ENCODE measurements at places on chromosomes 13 and 19.

DNA sequence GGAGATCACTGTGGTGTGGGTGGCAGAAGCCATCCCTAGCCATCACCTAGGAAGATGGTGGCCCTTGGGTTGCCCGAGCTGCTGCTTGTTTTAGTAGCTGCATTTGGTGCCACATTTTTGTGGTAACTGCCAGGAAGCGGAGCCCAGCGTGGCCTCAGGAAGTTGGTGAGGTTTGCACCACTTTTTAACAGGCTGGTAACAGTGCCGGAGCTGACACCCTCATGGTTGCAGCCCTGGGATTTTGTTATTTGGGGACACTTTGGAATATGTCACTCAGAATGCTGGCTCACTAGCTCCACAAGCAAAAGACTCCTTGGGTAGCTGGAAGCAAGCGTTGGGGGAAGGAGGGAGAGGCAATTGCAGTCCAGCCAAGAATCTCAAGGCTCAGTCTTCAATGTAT lies 22.1 kb downstream of the ACTN4 start:
- H3K36me3 ChIP-seq: peaks cover 13% of the 10 kb centered on the region
- peak overlapping the region; percentile 75 for H3K4me3 ChIP-seq
- DNase-seq: no peak
- H3K27ac ChIP-seq: peak overlapping the region; percentile 89
- H3K4me1 ChIP-seq: peaks cover 75% of the 10 kb centered on the region

- H3K27ac ChIP-seq: no peak overlapping the region
- peak overlapping the region; percentile 82 for H3K4me3 ChIP-seq
- H3K36me3 ChIP-seq: no peaks in the 10 kb centered on the region
- peaks cover 60% of the 10 kb centered on the region for H3K27me3 ChIP-seq
Measured at GRCh38 chr13:112943309-112944125, 25.5 kb upstream of the MCF2L start.

GRCh38 chr13:101556676-101557123 lies 104.2 kb downstream of the ITGBL1 start:
- no peak for DNase-seq
- H3K4me1 ChIP-seq: no peaks in the 10 kb centered on the region
- H3K27me3 ChIP-seq: peaks cover 45% of the 10 kb centered on the region
- no peak overlapping the region for H3K4me3 ChIP-seq
- no peak overlapping the region for H3K27ac ChIP-seq

DNA sequence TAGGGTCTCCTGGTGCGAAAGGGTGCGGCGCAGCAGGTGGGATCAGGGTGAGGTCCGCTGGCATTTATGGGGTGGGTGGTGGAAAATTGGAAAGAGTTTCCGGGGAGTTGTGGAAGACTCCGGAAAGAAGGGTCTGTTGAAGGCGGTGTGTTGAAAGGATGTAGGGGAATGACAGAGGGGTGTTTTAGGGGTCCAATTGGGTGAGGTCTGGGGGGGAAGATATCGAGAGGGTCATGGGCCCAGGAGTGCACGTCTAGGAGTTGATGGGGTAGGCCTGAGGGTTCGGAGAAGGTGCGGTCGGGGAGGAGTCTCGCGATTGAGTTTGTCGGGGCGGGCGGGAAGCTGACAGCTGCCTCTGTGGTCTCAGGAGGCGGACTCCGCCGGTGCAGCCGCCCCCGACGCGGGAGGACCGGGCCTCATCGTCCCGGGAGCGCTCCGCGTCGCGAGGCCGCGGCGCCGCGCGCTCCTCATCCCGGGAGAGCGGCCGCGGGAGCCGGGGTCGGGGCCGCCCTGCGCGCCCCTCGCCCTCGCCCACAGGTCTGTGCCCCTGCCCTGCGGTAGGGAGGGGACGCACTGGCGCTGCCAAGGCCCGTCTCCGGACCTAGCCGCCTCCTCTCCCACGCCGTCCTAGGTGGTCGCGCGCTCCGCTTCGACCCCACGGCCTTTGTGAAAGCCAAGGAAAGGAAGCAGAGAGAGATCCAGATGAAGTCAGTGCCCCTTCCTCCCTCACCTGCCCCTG lies 7.0 kb downstream of the PGLYRP1 start:
- peaks cover 21% of the 10 kb centered on the region for H3K4me1 ChIP-seq
- peak overlapping the region; percentile 81 for H3K4me3 ChIP-seq
- peaks cover 3% of the 10 kb centered on the region for H3K36me3 ChIP-seq
- peaks cover 8% of the 10 kb centered on the region for H3K27me3 ChIP-seq

- H3K27me3 ChIP-seq: peaks cover 72% of the 10 kb centered on the region
- H3K36me3 ChIP-seq: peaks cover 3% of the 10 kb centered on the region
- DNase-seq: no peak
- H3K27ac ChIP-seq: no peak overlapping the region
- H3K4me1 ChIP-seq: no peaks in the 10 kb centered on the region
Measured at GRCh38 chr13:112055036-112055914, 11.7 kb upstream of the SOX1 start.

GRCh38 chr13:44106266-44107152 lies 226.8 kb downstream of the LACC1 start:
- H3K4me1 ChIP-seq: no peaks in the 10 kb centered on the region
- no peak overlapping the region for H3K27ac ChIP-seq
- no peak for DNase-seq
- H3K36me3 ChIP-seq: peaks cover 2% of the 10 kb centered on the region

GRCh38 chr13:113305208-113305607 lies 8.2 kb downstream of the LAMP1 start:
- H3K27ac ChIP-seq: no peak overlapping the region
- no peak for DNase-seq
- peaks cover 36% of the 10 kb centered on the region for H3K4me1 ChIP-seq
- peaks cover 28% of the 10 kb centered on the region for H3K36me3 ChIP-seq

- H3K4me1 ChIP-seq: peaks cover 59% of the 10 kb centered on the region
- DNase-seq: no peak
- no peaks in the 10 kb centered on the region for H3K27me3 ChIP-seq
- peaks cover 1% of the 10 kb centered on the region for H3K36me3 ChIP-seq
- no peak overlapping the region for H3K4me3 ChIP-seq
Measured at GRCh38 chr19:51139299-51140014, 2.6 kb upstream of the SIGLEC7 start.

GRCh38 chr13:54934121-54934520 lies 1905.5 kb downstream of the OLFM4 start:
- H3K4me3 ChIP-seq: no peak overlapping the region
- H3K27ac ChIP-seq: no peak overlapping the region
- no peak for DNase-seq
- no peaks in the 10 kb centered on the region for H3K27me3 ChIP-seq
- H3K36me3 ChIP-seq: peaks cover 2% of the 10 kb centered on the region

- peak overlapping the region; percentile 94 for H3K4me3 ChIP-seq
- H3K27ac ChIP-seq: no peak overlapping the region
- no peaks in the 10 kb centered on the region for H3K27me3 ChIP-seq
- H3K36me3 ChIP-seq: peaks cover 35% of the 10 kb centered on the region
- H3K4me1 ChIP-seq: peaks cover 30% of the 10 kb centered on the region
Measured at GRCh38 chr19:34430738-34431625, 2.8 kb downstream of the UBA2 start.

DNA sequence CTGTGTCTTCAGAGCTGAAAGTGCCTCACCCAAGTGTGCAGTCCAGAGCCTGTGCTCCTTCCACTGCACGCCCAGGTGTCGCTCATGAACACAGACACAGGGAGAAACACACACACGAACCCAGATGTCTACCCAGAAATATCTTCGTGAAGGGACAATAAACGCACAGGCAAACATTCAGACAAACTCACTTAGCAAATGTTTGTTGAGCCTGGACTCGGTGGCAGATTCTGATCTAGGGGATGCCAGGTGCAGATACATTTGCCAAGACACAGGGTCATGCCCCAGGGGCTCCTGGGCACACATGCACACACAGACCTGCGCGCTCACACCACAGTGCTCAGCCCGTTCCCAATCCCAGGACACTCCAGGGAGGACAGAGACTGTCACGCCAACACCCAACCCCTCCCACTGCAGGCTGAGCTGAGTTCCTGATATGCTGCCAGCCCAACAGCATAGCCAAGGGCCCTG lies 31.9 kb downstream of the SCGB2B2 start:
- peaks cover 17% of the 10 kb centered on the region for H3K27me3 ChIP-seq
- DNase-seq: no peak
- H3K4me3 ChIP-seq: no peak overlapping the region

GRCh38 chr13:77810878-77811277 lies 107.8 kb downstream of the EDNRB start:
- H3K4me1 ChIP-seq: no peaks in the 10 kb centered on the region
- no peak overlapping the region for H3K27ac ChIP-seq
- no peak for DNase-seq
- H3K36me3 ChIP-seq: no peaks in the 10 kb centered on the region
